T-helper 17 cell (primary cell): ENCODE measurements at places on chromosomes 4 and X. TPM values are rescaled to one million over a fixed set of nuclear protein-coding genes. Genes with fewer than 3 reads are reported as not detected.

DNA sequence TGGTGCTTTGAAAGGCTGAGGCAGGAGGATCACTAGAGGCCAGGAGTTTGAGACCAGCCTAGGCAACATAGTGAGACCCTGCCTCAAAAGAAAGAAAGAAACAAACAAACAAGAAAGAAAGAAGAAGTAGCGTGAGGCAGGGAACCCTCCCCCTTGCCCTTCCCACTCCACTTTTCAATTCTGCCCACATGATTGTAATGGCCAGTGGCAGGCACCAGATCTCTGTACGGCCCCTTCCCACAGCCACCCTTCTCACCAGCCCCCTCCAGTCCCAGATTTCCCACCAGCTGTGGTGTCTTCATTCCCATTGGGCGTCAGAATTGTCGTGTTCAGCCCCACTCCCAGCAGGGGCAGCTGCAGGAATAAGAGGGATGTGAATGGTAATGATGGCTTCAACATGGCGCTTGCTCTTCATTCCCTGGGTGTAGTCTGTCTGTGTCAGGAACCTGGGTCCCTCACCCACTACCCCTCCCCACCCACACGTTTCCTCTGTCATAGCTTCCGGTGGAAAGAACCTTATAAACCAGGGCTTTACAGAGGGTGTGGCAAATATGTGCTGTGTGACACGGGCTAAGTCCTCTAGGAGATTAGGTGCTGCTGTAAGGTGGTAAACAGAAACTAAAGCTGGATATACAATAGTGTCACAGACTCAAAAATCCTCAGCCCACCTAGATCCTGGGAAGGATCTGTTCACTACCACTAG is at the start of gene IL2RG:
IL2RG (minus strand) TSS at position 437 of the 703 bp plus-strand sequence; CDS start at position 399, 38 bp downstream.
- no peaks in the 10 kb centered on the region for H3K27me3 ChIP-seq
- DNase-seq = peak; percentile 67
- H3K27ac ChIP-seq = peak within 1 kb of the TSS; percentile 100
- H3K4me1 ChIP-seq = peaks cover 24% of the 10 kb centered on the region
- peak within 1 kb of the TSS; percentile 95 for H3K4me3 ChIP-seq

DNA sequence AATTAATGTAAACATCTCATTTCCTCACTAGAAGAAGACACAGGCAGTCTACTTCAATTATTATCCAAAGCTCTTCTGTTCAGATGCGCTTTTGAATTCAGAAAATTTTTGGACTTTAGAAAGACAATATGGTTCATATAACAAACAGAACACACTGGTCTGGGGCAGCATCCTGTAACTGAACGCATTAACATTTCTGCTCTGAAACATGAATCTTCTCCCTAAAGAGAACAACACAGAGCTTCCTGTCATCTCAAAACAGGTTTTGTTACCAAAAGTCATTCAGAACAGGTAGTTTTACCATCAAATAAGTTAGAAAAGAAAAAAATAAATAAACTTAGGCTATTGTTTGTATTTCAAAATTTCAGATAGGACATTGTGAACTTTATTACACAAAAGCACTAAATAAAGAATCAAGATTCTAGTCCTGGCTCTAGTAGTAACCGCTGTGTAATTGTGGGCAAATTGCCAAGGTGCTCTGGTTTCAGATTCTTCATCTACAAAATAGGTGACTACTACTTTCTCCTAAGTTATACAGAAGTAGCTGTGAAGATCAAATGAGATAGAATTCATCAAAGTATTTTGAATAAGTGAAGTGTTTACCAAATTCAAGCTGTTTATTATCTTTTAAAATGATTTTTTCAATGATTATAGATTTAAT is 252.3 kb upstream of the RASGEF1B start:
- H3K4me3 ChIP-seq = no peak overlapping the region
- no peak overlapping the region for H3K27ac ChIP-seq
- peaks cover 3% of the 10 kb centered on the region for H3K36me3 ChIP-seq
- H3K27me3 ChIP-seq = peaks cover 19% of the 10 kb centered on the region
- DNase-seq = no peak

- peaks cover 2% of the 10 kb centered on the region for H3K4me1 ChIP-seq
- H3K27me3 ChIP-seq = no peaks in the 10 kb centered on the region
- H3K4me3 ChIP-seq = no peak overlapping the region
- no peak for DNase-seq
- H3K36me3 ChIP-seq = no peaks in the 10 kb centered on the region
Measured at GRCh38 chr4:90081432-90082144, 45.6 kb upstream of the CCSER1 start.

- H3K36me3 ChIP-seq = no peaks in the 10 kb centered on the region
- H3K27me3 ChIP-seq = no peaks in the 10 kb centered on the region
- no peak overlapping the region for H3K4me3 ChIP-seq
- no peaks in the 10 kb centered on the region for H3K4me1 ChIP-seq
Measured at GRCh38 chrX:25869761-25870160, 268.4 kb upstream of the MAGEB18 start.

DNA sequence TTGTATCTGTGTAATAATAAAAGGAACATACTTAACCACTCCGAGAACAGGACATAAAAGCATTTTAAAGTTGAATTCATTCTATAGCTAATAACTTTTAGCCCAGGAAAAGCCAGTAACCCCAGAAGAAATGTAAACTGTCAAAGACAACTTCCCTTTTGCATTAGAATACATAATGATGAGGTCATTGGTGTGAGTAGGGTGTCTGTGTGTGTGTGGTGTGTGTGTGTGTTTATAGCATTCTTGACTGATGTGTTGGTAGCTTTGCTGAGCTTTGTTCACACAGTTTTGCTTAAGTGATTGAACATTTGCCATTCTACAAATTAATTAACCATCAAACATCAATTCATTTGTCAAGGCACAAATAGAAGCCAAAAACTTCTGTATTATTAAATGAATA is 559.6 kb downstream of the ARAP2 start:
- no peak overlapping the region for H3K4me3 ChIP-seq
- H3K27ac ChIP-seq = no peak overlapping the region
- H3K4me1 ChIP-seq = no peaks in the 10 kb centered on the region

DNA sequence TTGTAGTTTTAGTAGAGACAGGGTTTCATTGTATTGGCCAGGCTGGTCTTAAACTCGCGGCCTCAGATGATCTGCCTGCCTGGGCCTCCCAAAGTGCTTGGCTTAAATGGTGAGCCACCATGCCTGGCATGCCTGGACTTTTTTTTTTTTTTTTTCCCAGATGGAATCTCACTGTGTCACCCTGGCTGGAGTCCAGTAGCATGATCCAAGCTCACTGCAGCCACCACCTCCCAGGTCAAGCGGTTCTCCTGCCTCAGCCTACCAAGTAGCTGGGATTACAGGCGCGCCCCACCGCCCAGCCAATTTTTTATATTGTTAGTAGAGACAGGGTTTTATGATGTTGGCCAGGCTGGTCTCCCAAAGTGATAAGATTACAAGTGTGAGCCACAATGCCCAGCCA is 8.4 kb downstream of the UBE2K start:
- H3K27me3 ChIP-seq = no peaks in the 10 kb centered on the region
- no peak for DNase-seq
- H3K4me1 ChIP-seq = peaks cover 24% of the 10 kb centered on the region

DNA sequence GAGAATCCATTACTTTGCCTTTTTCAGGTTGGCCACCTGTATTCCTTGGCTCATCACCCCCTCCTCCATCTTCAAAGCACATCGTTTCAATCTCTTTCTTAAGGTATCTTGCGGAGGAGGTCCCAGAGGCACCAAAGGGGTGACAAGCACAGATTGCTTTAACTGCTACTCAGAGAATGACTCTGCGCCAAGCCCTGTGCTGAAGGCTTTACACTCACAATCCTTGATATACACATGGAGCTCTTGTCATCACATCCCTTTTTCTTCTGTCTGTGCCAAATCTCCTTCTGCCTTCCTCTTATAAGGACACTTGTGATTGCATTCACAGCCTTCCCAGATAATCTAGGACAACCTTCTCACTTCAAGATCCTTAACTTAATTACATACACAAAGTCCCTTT is 134.7 kb upstream of the MAMLD1 start:
- no peak overlapping the region for H3K4me3 ChIP-seq
- H3K27me3 ChIP-seq = peaks cover 4% of the 10 kb centered on the region
- no peaks in the 10 kb centered on the region for H3K36me3 ChIP-seq
- no peak overlapping the region for H3K27ac ChIP-seq

DNA sequence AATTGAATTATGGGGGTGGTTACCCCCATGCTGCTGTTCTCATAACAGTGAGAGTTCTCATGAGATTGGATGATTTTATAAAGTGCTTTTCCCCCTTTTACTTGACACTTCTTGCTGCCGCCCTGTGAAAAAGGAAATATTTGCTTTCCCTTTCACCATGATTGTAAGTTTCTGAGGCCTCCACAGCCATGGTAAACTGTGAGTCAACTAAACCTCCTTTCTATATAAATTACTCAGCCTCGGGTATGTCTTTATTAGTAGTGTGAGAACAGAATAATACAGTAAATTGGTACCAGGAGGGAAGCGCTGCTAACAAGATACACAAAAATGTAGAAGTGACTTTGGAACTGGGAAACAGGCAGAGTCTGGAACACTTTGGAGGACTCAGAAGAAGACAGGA is 1070.8 kb downstream of the FAM133A start:
- no peak overlapping the region for H3K4me3 ChIP-seq
- no peaks in the 10 kb centered on the region for H3K4me1 ChIP-seq
- DNase-seq = no peak
- H3K27ac ChIP-seq = no peak overlapping the region
- no peaks in the 10 kb centered on the region for H3K36me3 ChIP-seq
- H3K27me3 ChIP-seq = no peaks in the 10 kb centered on the region

DNA sequence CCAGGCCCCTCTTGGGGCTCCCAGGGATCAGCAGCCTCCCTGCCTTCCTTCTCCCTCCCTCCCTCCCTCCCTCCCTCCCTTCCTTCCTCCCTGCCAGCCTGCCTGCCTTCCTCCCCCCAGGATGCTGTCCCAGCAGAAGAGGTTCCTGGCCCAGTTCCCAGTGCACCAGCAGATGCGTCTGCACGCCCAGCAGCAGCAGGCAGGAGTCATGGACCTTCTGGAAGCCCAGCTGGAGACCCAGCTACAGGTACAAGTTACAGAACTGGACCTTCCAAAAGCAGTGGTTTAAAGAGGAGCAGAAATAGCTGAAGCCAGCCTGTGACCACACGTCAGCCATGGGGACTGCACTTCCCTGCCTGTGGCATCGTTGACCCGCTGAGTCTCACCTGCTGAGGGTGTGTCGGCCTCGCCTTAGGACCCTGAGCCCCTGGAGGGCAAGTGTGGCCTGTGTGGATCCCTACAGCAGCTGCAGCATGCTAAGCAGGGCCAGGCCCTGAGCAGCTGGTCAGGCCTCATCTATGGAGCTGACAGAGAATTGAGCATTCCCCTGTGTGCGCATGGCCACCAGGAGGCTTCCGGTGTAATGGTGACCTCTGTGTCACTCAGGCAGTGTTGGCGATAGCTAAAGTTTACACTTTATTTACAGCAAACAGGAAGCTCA is 84.7 kb downstream of the CRMP1 start:
- peaks cover 6% of the 10 kb centered on the region for H3K27me3 ChIP-seq
- H3K4me1 ChIP-seq = no peaks in the 10 kb centered on the region
- no peak for DNase-seq
- H3K36me3 ChIP-seq = no peaks in the 10 kb centered on the region

- H3K27me3 ChIP-seq = no peaks in the 10 kb centered on the region
- H3K4me1 ChIP-seq = no peaks in the 10 kb centered on the region
- peak overlapping the region; percentile 53 for H3K27ac ChIP-seq
- no peak overlapping the region for H3K4me3 ChIP-seq
- no peak for DNase-seq
Measured at GRCh38 chr4:127985989-127986388, 20.8 kb downstream of the ABHD18 start.

CYTL1 gene
- total RNA-seq = not detected

LPAR4 gene
- total RNA-seq = not detected

SH3RF1 gene
- 0.42 TPM for total RNA-seq

RHOXF2 gene
- 0.10 TPM for total RNA-seq

PCSK1N gene
- 9.6 TPM for total RNA-seq
